Body of pancreas (tissue), 4 donors: ENCODE measurements at places on chromosomes 12 and 14. TPM values are rescaled to one million over a fixed set of nuclear protein-coding genes. Genes with fewer than 3 reads are reported as not detected.

Gene AHNAK2
- 3.6 TPM for total RNA-seq

Gene USP44
- 21.1 TPM for total RNA-seq

Gene CPM
- total RNA-seq = 34.6 TPM

Gene TCTN2
- 5.3 TPM for total RNA-seq

Gene DGLUCY
- 30.9 TPM for total RNA-seq

Gene ARMH4
- not detected for total RNA-seq

Gene PLEKHG7
- total RNA-seq = 0.33 TPM

Gene GPHB5
- not detected for total RNA-seq

Gene EIF2S3B
- total RNA-seq = not detected

Gene MMP17
- total RNA-seq = 2.6 TPM

Gene FAM222A
- 16.2 TPM for total RNA-seq
